ENCODE measurements at places on chromosomes 12 and 14.

GRCh38 chr12:64560396-64561301 is 49.6 kb upstream of the RASSF3 start:
- DNase-seq = no peak

DNA sequence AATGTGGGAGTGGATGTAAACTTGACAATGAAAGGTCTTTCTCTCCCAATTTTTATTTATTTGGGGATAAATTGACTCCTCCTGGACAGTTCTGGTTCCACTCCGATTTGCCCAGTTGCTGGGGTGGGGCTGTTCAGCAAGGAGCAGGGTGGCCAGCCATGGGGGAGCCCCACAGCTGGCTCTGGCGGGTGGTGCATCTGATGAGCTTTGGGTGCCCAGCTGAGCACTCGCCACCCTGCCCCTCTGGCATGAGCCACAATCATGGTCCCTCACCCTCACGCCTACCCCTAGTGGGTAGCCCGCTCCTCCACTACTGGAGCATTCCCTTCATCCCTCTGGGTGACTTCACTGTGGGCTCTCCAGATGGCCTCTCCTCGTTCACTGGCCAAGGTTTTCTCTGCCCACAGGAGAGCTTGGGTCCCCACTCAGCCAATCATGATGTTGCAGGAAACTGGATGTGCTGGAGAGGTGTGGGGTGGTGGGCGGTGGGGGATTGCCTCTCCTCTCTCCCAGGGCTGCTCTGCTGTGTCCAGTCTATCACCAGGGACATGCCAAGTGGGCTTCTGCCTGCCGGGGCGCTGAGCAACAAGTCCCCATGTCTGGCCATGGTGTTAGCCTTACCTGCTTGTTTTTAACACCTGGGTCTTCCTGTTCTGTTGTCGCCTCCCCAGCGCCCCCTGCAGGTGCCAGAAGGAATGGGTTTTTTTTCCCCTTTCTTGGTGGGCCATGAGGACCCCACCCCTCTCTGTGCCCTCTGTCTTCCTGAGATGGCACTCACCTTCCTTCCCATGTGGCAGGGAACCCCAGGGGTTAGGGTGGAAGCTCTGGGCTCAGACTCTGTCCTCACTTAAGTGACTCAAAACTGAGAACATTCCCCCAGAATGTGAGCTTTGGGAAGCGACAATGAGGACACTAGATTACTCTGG is 3.4 kb downstream of the CYP46A1 start:
- no peak for DNase-seq

DNA sequence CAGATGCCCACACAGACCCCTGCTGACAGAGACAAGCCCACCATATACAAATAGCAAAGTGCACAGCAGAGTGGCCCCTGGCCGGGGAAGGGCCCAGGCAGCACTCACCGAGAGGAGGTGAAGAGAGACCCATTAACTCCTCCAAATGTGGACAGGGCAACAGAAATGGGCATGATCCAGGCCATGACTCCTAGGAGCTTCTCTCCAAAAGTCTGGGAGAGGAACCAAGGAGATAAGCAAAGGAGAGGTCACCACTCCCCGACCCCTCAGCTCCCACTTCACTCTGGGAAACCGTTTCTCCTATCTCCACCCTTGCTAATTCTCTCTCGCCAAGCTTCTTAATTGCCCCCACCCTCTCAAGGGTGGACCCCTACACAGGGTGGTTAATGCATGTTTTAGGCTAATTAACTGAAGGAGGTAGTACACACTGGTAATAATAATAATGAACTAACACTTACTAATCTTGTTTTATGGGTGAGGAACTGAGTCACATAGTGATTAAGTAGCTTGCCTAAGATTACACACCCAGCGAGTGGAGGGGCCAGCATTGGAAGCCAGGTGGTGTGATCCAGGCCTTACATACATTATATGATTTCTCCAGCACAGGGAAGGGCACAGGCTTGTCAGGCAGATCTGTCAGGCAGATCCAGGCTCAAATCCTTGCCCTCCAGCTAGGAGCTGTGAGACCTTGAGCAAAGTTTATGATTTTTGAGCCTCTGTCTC is 18.9 kb upstream of the CEBPE start:
- DNase-seq = no peak

DNA sequence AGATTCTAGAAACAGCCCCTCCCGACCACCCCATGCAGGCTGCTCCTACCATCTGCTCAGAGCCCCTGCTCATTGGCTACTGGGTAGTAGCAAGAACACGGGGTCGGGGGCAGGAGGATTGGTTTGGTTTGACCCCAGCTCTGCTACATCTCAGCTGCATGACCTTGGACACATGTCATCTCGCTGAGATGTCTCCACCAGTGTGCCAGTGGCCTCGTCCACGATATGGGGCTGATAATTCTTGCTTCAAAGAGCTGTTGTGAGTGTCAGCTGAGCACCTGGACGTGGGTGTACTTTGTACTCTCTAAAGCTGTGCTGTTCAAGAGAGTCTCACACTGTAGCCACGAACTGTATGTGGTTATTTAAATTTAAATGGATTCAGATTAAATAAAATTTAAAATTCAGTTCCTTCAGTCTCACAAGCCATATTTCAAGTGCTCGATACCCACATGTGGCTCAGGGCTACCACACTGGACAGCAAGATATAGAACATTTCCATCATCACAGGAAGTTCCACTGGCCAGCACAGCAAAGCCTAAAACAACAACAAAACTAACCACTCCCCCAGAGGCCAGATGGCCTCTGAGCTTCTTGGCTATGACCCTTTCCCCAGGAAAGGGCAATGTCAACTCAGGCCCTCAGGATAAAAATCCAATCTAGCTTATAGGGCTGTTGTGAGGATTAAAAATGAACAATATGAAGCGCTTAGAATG is 18.6 kb downstream of the LTBP2 start:
- no peak for DNase-seq

DNA sequence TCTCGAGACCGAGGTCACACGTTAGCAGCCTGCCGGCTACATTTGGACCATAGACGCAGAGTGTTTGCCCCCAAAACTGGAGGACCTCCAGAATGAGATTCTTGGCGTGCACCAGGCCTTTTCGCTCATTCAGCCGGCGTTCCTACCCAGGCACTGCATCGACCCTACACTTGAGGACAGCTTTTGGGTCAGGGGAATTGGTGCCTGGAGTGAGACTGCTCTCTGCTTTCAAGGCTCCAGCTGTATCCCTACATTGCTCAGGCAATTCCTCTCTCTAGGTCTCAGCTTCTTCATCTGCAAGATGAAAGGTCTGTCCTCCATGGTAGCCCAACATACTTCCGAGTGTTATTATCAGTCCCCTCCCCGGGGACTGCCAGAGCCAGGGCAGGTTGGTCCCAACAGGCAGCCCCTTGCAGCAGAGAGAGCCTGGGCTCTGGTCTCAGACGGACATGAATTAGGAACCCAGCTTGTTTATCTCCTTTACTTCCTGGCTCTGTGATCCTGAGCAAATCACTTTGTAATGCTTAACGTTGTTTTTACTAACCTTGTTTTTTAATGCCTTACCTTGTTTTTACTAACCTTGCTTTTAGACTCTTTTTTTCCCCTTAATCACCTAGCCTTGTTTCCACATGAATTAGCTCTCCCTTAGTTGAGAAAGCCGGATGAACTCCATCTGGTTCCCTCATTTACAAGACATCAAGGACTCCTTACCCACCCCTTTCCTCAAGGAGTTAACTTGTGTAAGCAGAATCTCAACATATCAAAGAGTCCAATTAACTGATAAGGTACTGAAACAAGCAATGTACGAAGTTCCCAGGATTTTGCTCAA is 892 bp downstream of the TCHP start:
- DNase-seq = no peak

DNA sequence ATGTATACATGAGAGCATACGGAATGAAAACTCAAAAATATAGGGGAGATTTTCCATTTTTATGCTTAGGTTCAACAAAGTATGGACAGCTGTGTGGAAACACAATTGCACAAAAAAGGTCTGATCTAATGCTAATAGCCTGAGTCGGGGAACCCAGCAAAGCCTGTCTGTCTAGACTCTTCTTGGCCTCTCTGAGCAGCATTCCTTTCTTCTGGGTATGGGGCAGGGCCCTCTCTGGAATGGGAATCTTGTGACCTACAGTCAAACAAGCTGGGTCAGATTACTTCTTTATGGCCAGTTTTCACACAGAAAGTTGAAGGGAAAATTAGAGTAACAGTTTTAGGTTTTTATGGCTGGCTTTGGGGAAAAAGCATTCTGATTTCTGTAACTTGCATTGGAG is 534.0 kb upstream of the LMO3 start:
- DNase-seq = no peak

- no peak for DNase-seq
These were observed 359.9 kb downstream of the FUT8 start for GRCh38 chr14:65772466-65772865.

- DNase-seq = no peak
These were observed 21.5 kb downstream of the ALDH2 start for GRCh38 chr12:111788178-111788654.

- DNase-seq = no peak
These were observed 23.8 kb upstream of the COX6A1 start for GRCh38 chr12:120413901-120414695.

- no peak for DNase-seq
These were observed 192.0 kb downstream of the FUT8 start for GRCh38 chr14:65604535-65604934.

GRCh38 chr12:93183940-93184671 is 193.6 kb upstream of the NUDT4 start:
- no peak for DNase-seq

DNA sequence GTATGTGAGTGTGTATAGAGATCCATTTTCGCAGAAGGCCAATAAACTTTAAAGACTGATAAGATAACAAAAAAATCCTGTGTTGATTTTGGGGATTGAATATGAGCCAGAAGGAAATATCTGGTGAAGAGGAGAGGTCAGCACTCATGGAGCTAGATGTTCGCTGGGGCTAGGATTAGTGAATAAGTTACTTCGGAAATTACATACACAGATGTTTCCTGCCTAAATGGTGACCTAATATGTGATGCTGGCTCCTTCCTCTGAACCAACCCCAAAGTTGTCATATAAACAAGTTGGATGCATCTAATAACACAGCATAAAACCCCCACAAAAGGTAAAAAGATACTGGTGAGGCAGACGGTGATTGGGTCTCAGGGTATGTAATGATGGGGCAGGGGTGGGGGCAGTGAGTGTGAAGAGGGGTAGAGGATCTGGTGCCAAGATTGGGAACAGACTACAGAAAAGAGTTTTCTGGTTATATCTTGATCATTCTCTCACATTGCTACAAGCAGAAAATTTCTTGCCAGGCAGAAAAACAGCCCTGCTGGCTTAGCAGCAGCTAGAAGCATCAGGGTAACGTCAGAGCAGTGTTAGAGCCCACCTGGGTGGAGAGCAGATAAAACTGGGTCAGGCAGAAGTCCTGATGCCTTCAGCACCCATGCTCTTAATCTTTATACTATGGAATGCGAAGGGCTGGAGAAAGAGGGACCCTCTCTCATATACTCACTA is 140.4 kb upstream of the GZMB start:
- no peak for DNase-seq

GRCh38 chr12:89857652-89858274 is 149.1 kb upstream of the ATP2B1 start:
- DNase-seq = no peak

DNA sequence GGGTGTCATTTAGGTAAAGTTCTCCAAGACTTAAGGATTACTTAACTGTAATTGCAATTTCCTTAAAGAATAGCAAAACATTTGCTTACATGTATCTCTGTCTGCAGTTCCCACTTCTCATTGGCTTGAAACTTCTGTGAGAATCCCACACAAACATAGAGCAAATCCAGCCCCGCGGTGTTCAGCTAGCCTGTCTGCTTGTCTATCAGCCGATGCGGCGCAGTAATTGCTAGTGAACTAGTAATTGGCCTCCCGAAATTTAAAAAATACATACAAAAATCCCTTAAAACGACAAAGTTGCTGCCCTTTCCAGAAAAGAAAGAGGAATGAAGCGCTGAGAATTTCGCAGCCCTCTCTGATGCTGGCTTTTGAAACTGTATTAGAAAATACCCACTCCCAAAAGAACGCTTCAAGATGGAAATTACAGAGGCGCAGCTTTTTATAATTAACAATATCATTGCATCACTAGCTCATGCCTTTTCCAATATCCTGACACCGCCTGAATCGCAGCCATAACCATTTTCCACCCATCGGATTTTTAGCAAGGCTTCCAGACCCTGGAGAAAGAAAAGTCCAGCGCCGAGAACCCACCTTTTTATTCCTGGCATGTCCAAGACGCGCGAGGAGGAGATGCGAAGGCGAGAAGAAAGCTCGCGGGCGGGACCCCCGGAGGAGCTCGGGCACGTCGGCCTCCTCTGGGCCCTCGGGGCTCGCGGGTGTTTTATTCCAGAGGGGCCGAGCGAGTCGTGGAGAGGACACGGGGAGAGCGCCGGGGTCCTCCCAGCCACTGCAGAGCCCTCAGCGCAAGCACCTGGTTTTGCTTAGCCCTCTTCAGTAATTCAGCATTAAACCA is 646 bp downstream of the FBLN5 start:
- DNase-seq = no peak

GRCh38 chr12:16857456-16857923 is 251.5 kb upstream of the LMO3 start:
- no peak for DNase-seq

DNA sequence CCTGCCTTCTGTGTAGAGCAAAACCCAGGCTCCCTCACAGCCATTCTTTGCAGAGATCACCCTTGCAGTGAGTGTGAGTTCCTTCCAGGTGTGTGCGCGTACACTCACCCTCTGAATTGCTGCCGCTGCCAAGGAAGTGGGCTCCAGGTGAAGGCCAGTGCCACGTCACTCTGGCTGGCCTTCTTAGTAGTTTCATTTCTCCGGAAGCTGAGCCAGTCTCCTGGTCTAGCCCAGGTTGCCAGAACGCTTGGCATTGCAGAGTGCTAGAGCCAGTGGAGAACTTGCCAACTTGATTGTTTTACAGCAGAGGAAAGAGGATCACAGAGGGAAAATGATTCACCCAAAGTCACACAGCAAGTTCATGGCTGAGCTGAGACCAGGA is 11.0 kb downstream of the CBLN3 start:
- no peak for DNase-seq

GRCh38 chr12:19227880-19228210 is 98.3 kb downstream of the PLEKHA5 start:
- no peak for DNase-seq

DNA sequence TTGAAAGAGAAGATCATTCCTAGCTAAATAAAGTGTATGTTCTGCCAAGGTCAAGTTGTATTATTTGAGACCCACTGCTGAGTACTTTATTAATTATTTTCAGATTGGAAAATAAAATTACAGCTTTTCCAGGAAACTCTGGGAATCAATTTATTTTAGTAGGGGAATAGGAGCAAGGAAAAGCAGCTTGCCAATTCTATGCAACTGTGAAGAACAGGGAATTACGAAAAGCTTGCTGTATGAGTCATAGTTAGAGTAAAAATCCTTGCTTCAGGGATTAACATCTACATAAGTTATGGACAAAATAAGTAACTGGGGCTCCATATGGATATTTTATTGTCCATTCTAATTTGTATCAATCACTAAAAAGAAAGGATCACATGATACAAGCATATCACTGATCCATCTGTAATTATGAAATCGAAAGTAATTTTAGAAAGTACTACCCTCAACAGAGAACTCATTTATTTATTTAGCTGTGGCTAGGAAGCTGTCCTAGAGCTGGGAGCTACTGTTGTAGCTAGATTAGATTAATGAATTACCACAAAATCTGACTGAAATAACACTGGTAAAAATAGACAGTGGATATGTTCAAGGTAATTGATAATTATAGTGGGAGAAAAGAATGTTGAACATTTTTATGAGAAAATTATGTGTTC is 303.5 kb upstream of the NPAS3 start:
- no peak for DNase-seq

Data from activated B cell treated with CpG ODN at 0.5 μM for 24 hours (primary cell).